Naive thymus-derived CD8-positive, alpha-beta T cell (primary cell): ENCODE measurements at places on chromosomes 1 and 21. TPM values are rescaled to one million over a fixed set of nuclear protein-coding genes. Genes with fewer than 3 reads are reported as not detected.

DNA sequence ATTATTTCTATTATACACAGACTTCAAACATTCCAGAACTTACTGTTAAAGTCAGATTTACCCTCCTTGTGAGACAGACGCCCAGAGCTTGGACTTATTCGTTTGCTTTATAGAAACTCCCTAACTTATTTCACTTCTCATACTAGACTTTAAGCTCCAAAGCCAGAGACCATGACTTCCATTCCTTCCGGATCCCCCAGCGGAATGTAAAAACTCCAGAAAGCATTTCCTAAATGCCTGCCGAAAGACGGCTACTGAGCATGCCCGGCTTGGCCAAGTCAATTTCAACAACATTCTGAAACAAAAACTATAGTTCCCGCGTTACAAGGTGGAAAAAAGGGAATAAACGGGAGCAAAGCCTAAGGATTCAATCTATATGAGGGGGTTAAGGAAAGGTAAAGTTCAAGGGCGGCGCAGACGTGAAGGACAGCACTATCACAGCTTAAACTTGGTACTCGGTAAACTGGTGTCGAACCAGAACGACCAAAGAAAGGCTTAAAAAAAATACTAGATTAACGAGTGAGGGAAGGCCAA lies 1.1 kb downstream of the USP48 start:
- no peak for DNase-seq

The LDLRAP1 gene
- 361 TPM for total RNA-seq

DNA sequence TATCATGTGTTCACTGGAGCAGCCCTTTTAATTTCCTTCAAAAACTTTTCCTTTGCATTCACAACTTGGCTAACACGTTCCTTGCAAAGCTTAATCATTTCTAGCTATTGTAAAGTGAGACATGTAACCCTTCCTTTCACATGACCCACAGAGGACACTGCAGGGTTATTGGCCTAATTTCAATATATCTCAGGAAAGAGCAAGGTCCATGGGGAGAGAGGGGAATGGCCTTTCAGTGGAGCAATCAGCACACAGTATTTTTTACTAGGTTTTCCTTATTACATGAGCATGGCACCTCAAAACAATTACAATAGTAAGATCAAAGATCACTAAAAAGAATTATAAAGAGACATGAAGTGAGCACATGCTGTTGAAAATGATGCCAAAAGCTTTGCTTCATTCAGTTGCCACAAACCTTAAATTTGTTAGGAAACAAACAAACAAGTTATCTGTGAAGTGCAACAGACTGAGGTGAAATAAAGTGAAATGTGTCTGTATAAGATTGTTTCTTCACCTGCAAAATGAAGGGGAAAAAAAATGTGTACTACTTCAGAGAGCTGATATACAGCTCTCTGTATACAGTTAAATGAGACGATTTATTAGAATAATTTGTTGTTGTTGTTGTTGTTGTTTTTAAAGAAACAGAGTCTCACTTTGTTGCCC lies 61.5 kb downstream of the EIF4G3 start:
- no peak for DNase-seq

DNA sequence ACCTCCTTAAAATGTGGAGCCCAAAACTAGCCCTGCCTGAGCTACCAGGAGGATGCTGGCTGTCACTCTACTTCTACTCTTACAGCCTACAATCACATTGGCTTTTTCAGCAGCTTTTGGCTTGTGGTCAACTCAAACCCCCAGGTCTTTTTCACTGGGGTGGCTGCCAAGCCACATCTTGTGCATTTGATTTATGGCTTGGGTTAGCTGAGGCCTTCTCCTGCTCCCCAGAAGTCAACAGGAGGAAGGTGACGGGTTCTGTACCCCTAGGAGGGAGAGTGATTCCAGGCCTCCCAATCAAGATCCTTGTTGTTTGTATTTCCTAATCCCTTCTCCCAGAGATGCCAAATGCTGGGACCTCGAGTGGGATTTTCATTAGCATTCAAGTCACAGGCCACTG lies 124.3 kb downstream of the LACTBL1 start:
- no peak for DNase-seq

The CFHR1 gene
- total RNA-seq = not detected
